Right atrium auricular region (tissue), 2 donors: ENCODE measurements at places on chromosomes 5 and 9.

- no peak for DNase-seq
Observed at GRCh38 chr9:13165236-13165945, 114.1 kb downstream of the MPDZ start.

DNA sequence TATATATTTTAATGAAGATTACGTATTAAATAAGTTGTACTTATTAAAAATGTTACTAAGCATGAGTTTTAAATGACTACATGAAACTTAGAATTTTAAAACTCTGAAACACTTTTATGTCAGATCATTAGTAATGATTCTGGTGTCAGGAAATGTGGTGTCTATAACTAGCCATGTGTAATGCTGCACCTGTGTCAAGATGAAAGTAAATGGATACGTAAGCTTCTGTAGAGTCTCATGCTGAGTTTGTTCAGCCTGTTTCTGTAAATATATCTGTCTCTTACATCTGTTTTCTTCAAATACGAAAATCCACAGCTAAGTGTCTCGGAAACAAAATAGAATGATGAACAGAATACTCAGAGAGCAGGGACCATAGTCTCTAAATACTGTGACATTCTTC, 278.0 kb upstream of the SMC2 start:
- no peak for DNase-seq

DNA sequence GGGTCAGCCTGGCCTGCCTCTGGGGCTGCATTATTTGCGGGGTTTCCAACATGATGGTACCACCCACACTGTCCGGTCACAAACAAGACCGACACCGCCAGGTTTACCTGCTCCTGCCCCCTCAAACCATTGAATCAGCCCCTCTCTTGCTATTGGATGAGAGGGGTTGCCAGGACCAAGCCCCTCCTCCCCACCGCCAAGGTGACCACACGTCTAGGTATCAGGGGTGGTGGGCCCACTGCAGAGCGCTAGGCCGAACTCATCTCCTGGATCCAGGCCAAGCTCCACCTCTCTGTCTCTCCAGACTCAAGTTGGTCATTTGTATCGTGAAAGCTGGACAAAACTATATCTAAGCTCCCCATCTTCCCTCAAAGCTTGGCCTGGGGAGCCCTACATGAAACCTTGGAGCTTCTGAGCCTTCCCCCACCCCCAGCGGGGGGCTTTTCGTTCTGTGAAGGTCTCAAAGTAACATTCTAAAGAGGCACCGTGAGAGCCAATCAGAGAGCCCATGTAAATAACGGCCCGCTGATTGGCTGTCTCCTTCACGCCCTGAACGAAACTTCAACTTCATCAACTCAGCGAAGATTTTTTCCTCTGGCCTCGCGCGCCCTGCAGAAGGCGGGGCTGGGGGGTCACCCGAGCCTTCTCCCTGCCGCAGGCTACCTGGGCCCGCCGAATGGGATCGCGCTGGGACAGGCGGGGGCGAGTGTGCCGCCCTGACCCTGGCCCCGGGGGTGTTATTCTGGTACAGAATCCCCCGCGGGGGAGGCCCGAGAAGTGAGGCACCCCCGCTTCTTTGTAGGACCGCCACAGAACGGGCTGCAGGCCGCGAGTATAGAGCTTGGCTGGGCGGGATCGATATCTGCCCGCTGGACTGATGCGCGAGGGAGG, 49.6 kb upstream of the PSD2 start:
- DNase-seq: peak; percentile 86

DNA sequence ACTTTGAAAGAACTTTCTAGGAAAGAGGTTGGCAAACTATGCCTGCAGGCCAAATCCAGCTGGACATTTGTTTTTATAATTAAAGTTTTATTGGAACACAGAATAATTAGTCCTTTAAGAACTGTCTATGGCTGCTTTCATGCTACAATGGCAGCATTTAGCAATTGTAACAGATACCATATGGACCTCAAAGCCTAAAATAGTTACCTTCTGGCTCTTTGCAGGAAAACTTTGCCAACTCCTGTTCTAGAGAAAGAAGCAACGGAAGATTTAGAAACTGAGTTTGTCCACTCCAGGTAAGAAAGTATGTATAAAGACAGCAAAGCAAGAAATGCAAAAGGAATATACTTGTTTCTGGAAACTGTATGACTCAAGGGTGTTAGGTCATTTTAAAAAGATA, 281.7 kb upstream of the TRPM3 start:
- DNase-seq: no peak

DNA sequence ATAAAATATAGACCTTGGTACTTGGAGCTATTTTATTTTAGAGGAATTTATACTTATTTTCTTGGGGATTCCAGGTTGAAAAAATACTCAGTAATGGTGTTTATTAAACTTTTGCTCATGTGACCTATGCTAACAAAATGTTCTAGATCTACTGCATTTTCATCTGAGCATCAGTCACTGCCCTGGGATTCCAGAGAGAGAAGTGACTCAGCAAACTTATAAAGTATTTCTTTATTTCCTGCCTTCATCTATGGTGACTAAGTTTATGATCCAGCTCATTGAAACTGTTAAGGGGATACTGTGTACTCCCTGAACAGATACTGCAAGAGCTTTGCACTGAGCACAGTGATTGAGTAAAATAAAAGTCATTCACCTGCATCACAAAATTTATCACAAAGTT, 298.5 kb upstream of the CDH18 start:
- no peak for DNase-seq

DNA sequence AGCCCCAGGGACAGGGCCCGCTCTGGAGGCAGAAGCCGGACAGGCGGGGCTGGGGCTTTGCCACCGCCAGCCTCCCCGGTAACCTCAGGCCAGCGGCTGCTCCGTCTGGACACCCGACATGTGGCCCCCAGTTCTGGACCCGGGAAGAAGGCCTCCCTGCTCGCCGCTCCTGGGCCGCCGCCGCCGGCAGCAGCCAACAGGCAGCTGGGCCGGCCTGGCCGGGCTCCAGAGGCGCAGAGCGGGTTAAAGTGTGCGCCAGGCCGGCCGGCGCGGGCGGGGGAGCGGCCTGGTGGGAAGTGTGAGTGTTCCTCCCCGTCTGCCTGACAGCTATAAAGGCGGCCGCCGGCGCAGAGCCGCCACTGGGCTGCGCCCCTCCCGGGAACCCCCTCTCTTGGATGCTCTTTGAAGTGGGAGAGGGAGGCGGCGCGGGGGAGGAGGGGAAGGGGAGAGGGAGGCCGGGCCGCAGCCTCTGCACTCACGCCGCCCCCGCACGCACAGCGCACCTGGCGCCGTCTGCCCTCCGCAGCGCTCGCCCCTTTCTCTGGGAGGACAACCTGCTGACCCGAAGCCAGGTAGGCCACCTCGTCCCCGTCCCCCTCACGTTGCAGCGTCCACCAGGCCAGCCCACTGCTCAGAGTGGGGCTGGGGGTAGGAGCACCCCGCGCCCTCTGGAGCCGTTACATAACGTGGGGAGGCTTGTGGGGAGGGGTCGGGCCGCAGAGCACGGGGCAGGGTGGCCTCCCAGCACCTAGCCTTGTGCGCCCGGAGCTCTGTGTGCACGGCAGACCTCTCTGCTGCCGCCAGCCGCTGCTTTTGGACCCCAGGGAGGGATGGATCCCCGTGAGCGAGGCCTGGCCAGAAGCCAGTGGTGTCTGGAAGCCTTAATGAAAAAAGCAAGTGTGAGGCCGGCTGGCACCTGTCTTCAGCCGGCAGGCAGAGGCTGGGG, at the start of gene ADAMTSL2:
ADAMTSL2 (plus strand) TSS at position 359 of the 946 bp plus-strand sequence. CDS start 2,009 bp downstream, outside the sequence.
- DNase-seq: peak; percentile 77

DNA sequence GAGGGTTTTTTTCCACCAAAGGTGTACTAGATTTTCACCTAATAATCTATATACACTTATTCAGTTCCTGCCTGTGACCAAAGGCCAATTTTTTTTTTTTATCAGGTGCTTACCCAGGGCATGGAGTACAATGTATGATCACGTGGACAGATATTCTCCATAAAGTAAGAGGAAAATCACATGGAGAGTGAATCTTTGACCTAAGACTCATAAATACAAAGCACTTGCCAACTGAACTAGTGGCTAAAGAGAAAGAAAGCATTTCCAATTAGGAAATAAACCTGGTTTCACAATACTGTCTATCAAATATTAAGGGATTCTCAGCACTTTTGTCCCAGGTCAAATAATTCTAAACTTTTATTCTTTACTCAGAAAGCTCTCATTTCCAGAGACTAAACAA, 33.0 kb upstream of the CEP120 start:
- no peak for DNase-seq

DNA sequence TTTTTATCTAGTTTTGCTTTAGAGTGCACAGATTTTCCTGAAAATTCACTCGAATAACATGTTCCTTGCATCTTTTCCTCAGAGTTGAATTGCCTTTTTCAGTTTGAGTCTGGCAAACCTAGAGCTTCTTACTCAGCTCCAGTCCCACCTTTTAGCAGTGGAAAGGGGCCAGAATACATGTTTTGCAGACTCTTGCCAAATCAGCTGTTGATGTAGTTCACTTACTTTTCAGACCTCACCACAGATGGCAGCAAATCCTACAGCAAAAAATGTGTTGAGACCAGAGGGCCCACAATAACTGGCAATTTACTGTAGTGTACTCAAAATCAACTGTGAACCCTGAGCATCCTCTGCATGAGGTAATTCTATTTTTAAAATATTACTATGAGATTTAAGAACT, 545.2 kb upstream of the ACO1 start:
- DNase-seq: no peak

GRCh38 chr9:85427772-85428171, 314.0 kb downstream of the AGTPBP1 start:
- DNase-seq: no peak

DNA sequence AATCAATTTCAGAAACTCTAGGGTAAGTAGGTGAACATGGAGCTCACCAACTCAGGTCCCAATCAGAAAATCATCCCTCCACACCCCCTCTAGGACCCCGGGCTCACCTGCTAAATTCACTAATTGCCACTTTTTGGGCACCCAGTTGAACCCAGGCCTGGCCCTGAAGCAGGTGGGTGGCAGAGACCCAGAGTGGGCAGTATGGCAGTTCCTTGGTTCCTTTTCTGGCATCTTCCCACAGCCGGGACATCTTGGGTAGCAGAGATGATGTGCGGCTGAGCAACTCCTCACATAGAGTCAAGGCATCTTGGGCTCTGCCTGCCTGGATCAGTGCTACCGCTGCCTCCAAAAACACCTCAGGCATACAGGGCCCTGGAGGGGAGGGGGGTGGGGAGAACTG, 2.9 kb upstream of the VCP start:
- DNase-seq: no peak

GRCh38 chr9:114454652-114455051, 50.6 kb downstream of the WHRN start:
- DNase-seq: no peak

DNA sequence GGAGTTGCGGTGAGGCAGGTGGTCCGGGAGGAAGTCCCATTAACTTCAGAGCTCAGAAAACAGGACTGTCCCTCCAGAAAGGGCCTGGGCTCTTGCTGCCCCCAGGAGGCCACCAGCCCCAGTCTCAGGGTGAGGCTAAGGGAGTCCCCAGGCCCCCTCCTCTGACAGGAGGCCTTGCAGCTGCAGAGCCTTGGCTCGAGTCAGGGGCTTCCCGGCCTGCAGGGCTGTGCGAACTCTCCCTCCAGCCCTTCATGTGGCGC, 3.2 kb upstream of the STPG3 start:
- no peak for DNase-seq

GRCh38 chr9:117782931-117783788, 79.0 kb downstream of the TLR4 start:
- DNase-seq: peak; percentile 79

GRCh38 chr9:83625178-83625577, 2.2 kb downstream of the IDNK start:
- DNase-seq: no peak

DNA sequence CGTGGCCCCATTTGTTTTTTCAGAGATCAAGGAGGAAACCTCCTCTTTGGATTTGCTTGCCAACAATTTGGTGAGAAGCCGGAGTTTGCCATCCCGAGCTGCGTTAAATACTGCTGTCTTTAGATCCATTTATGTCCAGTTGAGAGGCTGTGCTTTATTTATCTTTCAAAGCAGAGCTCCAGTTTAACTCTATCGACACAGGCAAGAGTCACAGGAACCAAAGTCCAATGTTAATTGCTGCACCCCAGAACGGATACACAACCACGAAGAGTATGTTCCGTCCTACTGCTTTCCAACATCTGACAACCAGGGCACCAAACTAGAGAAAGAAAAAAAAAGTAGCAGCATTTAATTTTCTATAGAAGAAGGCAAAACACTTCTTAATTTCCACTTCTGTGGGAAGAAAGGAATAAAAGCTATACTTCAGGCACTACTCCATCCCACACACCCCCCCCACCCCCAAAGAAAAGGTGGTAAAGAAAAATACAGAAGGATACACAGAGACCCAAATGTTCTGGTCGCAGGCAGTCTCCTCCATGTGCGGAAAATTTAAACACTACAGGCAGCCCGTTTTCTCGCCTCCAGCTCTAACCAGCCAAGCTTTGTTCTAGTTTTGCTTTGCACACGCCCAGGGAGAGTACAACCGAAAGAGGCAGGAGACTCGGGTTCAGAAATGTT, 1.1 kb downstream of the FEM1C start:
- DNase-seq: no peak

GRCh38 chr5:591746-592145, 20.4 kb upstream of the CEP72 start:
- no peak for DNase-seq

DNA sequence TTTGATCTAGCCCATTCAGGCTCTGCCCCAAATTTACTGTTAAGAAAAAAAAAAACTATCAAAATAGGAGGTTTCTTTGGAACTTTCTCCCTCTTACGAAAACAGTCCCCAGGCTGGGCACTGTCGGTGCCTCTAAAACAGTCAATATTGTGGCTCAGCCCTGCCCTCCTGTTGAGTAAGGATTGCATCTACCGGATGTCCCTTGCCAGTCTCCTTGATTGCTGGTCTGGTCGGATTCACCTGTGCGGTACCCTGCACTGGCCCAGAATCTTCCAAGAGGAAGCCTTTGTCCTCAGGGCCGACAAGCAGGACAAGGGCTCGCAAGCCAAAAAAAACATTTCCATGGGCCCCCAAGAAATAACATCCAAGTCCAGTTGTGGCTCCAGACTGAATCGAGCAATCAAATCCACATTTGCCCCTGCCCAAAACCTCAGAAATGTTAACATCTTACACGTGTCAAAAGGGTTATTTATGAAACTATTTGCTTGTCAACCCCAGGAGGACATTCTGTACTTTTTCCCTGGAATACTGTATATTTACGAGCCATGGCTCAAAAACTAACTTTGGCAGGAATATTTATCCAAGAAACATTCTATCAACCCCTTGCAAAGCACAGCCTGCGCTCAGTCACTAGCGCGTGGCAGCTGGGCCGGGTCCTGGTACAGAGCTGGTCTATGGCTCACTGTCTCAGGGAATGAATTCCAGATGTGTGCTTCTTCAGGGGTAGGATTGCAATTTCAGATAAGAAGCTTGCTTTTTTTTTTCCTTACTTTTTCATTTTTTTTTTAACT, 129.2 kb upstream of the ADRA1B start:
- DNase-seq: peak; percentile 77
